Ammon's horn (tissue), 1 donor: ENCODE measurements at places on chromosomes 16 and 17.

DNA sequence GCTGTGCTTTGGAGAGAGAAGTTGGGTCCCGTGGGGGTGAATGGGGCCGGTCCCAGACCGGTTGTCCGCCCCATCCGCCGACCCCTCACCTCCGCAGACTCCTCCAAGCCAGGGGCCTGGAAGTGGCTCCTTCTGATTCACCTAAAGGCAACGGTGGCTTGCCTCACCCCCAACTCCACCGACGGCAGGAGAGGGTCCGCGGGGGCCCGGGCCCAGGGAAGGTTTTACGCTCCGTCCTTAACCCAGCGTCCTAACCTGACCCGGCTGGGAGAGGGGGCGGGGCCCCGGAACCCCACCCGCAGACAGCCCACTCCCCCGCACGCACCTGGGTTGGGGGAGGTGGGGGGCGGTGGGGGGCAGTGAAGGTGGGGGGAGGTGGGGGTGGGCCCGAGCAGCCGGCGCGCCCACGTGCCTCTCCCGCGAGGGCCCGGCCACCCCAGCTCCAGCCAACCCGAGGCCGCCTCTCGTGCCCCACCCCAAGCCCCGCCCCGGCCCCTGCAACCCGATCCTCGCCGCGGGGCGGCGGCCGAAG, 12.7 kb upstream of the CD300A start:
- no peak for DNase-seq

- DNase-seq = no peak
Observed at GRCh38 chr17:4771519-4772234, at the start of gene TM4SF5. Gene TM4SF5 (plus strand): TSS chr17:4771886. CDS start chr17:4771923, 37 bp downstream.

DNA sequence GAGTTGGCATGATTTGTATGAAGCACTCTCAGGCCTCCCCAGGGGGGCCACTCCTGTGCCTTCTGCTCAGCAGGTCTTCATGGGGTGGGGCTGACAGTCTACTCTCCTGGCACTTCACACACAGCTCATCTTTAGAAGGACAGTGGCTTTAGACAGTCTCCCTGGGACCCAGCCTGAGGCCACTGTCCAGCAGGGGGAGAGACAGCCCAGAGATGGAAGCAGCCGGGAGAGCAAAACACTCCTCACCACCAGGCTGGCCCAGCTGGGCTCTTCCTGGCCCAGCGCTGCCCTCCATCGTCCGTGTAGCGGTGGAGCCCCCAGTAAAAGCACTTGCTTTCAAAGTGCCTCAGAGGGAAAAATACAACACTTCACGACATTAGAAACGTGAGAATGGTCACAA, 62.0 kb upstream of the CRHR1 start:
- DNase-seq = peak; percentile 47

DNA sequence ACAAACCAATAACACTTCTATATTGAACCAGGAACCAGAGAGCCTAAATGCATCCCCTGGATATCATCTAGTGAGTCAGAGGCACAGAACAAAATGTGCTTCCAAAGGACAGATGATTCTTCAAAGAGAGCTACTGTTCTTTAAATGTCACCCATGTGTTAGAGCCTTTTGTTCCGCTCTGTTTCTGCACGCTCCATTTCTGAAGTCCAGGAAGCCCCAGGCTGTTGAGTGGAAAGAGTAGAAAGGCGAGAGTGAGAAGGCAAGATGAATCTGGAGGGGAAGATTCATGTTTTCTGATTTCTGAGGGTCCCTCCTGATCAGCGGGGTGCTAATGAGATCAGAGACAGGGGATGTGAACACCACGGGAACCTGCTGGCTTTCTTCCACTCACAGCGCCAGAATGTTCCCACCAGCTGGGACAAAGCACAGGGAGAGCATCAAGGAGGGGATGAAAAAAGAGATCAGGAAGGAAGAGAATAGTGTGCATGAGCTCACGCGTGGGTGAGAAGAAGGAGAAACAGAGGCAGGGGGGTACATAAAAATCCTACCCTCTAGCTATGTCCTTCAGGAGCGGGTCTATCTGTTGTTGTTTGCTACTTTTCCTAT, 559.9 kb upstream of the HSBP1 start:
- DNase-seq = peak; percentile 68

DNA sequence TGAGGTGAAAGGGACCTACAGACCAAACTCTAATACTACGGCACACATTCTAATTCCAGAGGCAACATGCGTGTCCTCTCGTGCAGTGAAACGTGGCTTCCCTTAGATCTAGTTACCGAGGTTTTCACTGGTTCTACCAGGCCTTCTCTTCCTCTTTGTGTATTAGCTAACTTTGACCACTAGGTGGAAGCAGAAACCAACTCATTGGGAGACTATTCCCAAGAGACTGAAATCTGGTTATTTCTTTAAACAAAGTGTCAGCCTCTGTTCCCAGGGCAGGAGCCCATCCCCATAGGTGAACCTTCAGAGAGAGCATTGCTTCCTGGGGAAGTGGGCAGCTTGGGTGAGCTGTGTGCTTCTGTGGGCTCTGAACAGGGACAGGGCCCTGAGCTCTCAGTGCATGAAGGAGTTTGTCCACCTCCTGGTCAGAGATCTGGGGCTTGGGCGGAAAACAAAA, 19.7 kb upstream of the RCVRN start:
- DNase-seq = peak; percentile 83

DNA sequence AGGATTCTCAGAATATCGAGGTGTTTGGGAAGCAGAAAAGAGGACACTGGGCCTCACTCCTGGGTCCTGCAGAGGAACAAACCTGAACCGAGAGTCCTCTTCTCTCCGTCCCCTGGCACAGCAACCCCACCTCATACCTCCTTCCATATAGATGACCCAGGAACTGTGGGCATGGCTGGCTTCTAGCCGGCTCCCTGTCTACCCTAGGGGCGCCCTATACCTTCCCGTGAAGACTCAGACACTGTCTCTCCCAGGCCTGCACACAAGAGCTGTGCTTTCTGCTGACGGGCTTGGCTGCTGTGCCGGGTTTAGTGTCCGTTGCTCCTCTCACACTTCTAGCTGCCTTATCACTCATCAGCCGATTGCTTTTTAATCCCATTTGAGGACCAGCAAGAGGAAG, 46.5 kb upstream of the CRISPLD2 start:
- DNase-seq = no peak

DNA sequence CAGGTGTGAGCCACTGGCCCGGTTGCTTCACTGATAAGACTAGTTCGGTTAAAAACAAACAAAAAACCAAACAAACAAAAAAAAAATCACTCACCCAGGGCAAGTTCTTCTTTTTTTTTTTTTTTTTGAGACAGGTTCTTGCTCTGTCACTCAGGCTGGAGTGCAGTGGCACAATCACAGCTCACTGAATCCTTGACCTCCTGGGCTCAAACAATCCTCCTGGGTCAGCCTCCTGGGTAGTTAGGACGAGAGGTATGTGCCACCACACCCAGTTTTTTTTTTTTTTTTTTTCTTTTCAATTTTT, 119.5 kb upstream of the CORO6 start:
- DNase-seq = no peak

DNA sequence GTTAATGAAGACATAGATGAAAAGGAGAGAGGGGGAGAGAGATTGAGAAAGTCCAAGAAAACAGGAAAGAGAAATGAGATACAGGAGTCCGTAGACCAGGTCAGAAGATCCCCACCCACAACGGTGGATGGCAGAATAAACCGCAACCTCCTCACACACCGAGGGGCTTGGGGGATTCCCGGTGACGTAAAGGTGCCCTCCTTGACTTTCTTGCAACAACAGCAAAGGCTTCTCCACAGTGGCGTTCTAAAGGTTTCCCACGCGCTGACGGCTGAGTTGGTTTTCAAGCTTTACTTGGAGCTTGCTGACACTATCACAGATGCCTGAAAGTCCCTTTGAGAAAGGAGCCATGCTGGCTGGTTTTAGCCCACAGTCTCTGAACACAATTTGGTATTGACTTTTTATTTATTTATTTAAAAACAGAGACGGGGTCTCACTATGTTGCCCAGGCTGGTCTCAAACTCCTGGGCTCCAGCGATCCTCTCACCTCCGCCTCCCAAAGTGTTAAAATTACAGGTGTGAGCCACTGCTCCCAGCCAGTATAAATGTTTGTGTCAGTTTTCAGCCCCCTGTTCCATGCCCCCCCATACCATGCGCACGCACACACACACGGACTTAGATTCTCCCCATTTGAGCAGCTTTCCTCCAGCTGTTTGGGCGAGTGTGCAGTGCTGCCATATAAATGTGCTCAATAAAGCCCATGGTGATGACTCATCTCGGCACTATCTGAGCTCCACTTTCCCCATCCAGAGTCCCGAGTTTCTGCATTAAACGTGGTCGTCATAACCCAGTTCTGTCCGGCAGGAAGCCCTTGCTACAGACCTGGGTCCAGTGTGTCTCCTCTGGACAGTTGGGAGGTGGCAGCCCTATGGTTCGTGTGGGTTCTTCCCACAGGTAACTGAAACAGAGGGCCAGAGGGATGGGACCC, 33.0 kb upstream of the SEC14L1 start:
- no peak for DNase-seq
